ENCODE measurements at places on chromosomes 4 and X. TPM values are rescaled to one million over a fixed set of nuclear protein-coding genes. Genes with fewer than 3 reads are reported as not detected.

The CC2D2A gene
- total RNA-seq = not detected

The TSPAN5 gene
- 30.7 TPM for total RNA-seq

The USP11 gene
- total RNA-seq = 27.3 TPM

The ADAM29 gene
- total RNA-seq = not detected

The SSX2B gene
- not detected for total RNA-seq

The DGKK gene
- total RNA-seq = not detected

The PABPC4L gene
- total RNA-seq = not detected

The MOB1B gene
- 24.1 TPM for total RNA-seq

GRCh38 chr4:105714071-105714521 is 5.5 kb downstream of the GSTCD start:
- no peak for DNase-seq
- H3K27me3 ChIP-seq = peaks cover 1% of the 10 kb centered on the region
- H3K36me3 ChIP-seq = no peaks in the 10 kb centered on the region
- H3K4me1 ChIP-seq = peaks cover 6% of the 10 kb centered on the region
- no peak overlapping the region for H3K4me3 ChIP-seq

DNA sequence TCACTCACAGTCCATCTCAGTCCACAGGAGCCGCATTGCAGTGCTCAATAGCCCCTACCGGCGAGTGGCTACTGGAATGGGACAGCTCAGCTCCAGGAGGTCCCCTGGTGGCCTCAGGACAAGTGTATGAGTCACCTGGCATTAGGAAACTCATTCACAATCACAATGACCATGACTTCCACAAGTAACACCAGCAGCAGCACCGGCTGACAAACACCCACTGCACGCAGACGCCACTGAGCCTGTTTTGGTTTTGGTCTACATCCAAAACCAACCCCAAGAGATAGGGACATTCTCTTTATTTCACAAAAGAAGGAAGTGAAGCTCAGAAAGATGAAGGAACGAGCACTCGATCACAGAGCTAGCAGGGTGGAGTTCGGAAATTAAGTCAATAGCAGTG is 8.1 kb downstream of the JAKMIP1 start:
- H3K27ac ChIP-seq = no peak overlapping the region
- no peak for DNase-seq
- H3K27me3 ChIP-seq = peaks cover 3% of the 10 kb centered on the region
- peaks cover 23% of the 10 kb centered on the region for H3K36me3 ChIP-seq
- no peak overlapping the region for H3K4me3 ChIP-seq

DNA sequence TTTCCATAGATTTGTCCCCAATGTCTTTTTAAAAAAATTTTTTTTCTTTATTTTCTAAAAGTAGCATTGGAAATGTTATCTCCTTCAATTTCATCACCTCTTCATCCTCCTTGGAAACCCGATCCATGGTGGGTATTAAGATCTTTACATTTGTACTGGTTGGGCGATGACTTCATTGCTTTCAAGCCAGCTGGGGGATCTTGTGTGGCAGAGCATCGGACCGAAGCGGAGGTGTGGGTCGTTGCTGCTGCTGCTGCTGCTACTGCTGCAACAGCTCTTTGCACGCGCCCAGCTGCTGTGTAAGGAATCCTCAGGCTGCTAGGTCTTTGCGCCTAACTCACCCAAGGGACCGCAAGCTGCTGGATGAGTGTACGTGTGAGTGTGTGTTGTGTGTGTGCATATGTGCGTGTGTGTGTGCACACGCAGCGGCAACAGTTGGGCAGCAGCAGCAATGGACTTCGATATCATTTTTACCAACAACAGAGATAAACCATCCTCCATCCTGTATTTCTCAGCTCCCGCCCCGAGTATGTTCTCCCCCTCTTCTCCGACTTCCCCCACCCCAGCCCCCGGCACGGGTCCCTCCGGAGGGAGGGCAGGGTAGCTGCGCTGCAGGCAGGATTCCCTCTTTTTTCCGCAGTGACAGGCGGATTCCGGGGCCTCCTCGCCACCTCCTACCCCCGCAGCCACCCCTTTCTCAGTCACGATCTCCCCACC is 768 bp upstream of the CDKL5 start:
- peak overlapping the region; percentile 89 for H3K4me3 ChIP-seq
- peak; percentile 63 for DNase-seq
- peaks cover 21% of the 10 kb centered on the region for H3K27me3 ChIP-seq
- H3K36me3 ChIP-seq = no peaks in the 10 kb centered on the region
- no peak overlapping the region for H3K27ac ChIP-seq
- H3K4me1 ChIP-seq = peaks cover 9% of the 10 kb centered on the region

DNA sequence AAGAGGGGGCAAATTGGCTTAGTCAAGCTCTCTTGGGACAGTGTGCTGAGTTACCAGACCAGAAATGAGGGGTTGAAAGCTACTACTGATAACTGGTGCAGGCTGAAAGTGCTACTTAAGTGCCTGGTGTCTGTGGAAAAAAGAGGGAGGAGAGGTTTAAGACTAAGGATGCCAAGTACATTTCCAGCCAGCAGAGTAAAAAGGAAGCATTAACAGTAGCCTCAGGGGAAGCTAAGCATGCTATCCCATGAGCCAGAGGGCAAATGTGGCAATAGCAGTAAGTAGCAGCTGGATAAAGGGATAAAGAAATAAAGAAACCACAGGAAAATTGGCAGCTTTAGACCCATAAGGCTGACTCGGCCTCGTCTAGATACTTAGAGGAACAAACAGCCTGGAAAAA is 196.3 kb upstream of the MAB21L2 start:
- no peak overlapping the region for H3K27ac ChIP-seq
- H3K4me3 ChIP-seq = no peak overlapping the region
- no peaks in the 10 kb centered on the region for H3K36me3 ChIP-seq
- no peaks in the 10 kb centered on the region for H3K27me3 ChIP-seq
- no peaks in the 10 kb centered on the region for H3K4me1 ChIP-seq

- H3K4me3 ChIP-seq = no peak overlapping the region
- H3K36me3 ChIP-seq = peaks cover 41% of the 10 kb centered on the region
- H3K27me3 ChIP-seq = no peaks in the 10 kb centered on the region
- no peaks in the 10 kb centered on the region for H3K4me1 ChIP-seq
- no peak overlapping the region for H3K27ac ChIP-seq
These were observed 40.4 kb downstream of the GAK start for GRCh38 chr4:891747-892146.

GRCh38 chr4:153619811-153620210 is 64.3 kb upstream of the TLR2 start:
- H3K4me1 ChIP-seq = peaks cover 32% of the 10 kb centered on the region
- no peaks in the 10 kb centered on the region for H3K27me3 ChIP-seq
- no peak overlapping the region for H3K4me3 ChIP-seq
- H3K27ac ChIP-seq = no peak overlapping the region

- no peak for DNase-seq
- peaks cover 11% of the 10 kb centered on the region for H3K4me1 ChIP-seq
- no peak overlapping the region for H3K27ac ChIP-seq
- H3K36me3 ChIP-seq = peaks cover under 1% of the 10 kb centered on the region
These were observed 1.5 kb upstream of the PUDP start for GRCh38 chrX:7149411-7149810.

DNA sequence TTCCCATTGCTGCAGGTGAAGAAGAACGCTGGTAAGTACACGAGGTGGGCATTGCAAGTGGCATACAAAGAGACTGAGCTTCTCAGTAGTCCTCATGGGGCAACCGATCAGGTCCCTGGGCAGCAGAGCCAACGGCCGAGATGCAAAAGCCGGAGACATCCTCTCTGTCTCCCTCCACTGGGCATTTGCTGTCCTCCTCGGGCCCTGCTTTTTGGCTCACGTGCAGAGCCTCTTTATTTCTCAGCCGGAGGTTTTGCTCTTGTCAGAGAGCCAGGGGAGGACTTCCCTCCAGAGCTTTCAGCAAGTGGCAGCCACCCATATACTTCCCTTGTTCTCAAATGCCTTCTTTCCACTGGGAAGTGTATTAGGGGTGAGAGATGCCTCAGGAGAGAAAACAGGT is 18.0 kb downstream of the STARD8 start:
- H3K27ac ChIP-seq = no peak overlapping the region
- H3K4me3 ChIP-seq = no peak overlapping the region
- DNase-seq = no peak
- no peaks in the 10 kb centered on the region for H3K4me1 ChIP-seq

- H3K27me3 ChIP-seq = no peaks in the 10 kb centered on the region
- no peak overlapping the region for H3K27ac ChIP-seq
- H3K4me3 ChIP-seq = no peak overlapping the region
These were observed 32.0 kb upstream of the MTMR8 start for GRCh38 chrX:64427281-64427680.

DNA sequence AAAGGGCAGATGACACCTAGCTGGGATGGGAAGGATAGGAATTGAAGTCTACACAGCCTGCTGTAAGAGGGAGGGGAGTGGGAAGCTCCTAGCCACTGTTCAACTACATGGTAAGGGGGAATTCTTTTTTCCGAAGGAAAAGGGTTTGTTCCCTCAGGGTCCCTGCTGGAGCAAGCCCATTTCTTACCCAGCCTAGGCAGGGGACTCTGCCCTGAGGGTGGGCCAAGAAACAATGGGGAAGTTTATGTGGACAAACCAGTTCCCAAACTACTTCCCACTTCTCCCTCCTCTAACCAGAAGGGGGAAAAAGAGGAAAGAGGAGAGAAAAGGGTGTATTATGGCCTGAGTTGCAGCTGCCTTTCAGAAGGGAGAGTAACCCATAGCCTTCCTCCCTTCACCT is 13.5 kb upstream of the VSIG4 start:
- H3K4me1 ChIP-seq = no peaks in the 10 kb centered on the region
- DNase-seq = no peak
- no peaks in the 10 kb centered on the region for H3K36me3 ChIP-seq
- no peak overlapping the region for H3K27ac ChIP-seq
- H3K27me3 ChIP-seq = no peaks in the 10 kb centered on the region

GRCh38 chr4:74111990-74112389 is 13.0 kb upstream of the CXCL2 start:
- no peak overlapping the region for H3K27ac ChIP-seq
- no peak overlapping the region for H3K4me3 ChIP-seq
- no peak for DNase-seq
- H3K4me1 ChIP-seq = no peaks in the 10 kb centered on the region
- H3K36me3 ChIP-seq = no peaks in the 10 kb centered on the region

GRCh38 chr4:126306152-126306869 is 991.6 kb downstream of the FAT4 start:
- DNase-seq = no peak
- H3K27ac ChIP-seq = no peak overlapping the region
- no peaks in the 10 kb centered on the region for H3K36me3 ChIP-seq
- H3K27me3 ChIP-seq = no peaks in the 10 kb centered on the region

GRCh38 chr4:41024556-41025491 is 189.5 kb downstream of the APBB2 start:
- no peaks in the 10 kb centered on the region for H3K27me3 ChIP-seq
- no peak overlapping the region for H3K4me3 ChIP-seq
- no peaks in the 10 kb centered on the region for H3K36me3 ChIP-seq

DNA sequence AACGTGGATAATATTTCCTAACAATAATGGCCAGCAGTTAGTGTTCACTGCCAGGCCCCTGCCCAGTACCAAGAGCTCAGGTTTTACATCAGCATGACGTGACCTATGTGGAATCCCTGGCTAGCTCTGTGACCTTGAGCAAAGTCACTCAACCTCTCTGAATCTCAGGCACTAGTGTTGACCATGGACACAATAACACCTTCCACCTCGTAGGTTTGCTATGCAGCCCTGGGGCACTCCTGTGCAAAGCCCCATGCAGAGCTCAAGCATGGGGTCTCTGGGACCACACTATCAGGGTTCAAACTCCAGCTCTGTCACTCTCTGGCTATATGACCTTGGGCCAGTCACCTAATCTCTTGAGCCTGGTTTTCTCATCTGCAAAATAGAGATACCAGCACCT is 38.7 kb upstream of the MSX1 start:
- H3K4me1 ChIP-seq = no peaks in the 10 kb centered on the region
- no peak for DNase-seq
- no peaks in the 10 kb centered on the region for H3K36me3 ChIP-seq

DNA sequence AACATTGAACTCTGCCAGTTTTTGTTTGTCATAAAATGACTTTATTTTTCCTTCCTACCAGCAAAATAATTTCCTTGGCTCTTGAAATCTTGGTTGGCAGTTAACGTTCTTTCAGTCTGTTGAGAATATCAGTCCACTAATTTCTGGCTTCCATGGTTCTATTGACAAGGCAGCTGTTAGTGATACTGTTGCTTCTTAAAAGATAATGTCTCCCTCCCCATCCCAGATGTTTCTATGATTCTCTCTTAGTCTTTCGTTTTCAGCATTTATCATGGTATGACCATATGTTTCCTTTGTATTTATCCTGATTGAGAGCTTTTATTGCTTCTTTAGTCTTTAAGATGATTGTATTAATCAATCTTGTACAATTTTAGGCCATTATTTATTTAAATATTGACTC is 81.1 kb upstream of the STK26 start:
- H3K4me1 ChIP-seq = peaks cover 10% of the 10 kb centered on the region
- no peak for DNase-seq
- no peaks in the 10 kb centered on the region for H3K36me3 ChIP-seq
- H3K27ac ChIP-seq = no peak overlapping the region

- H3K27ac ChIP-seq = no peak overlapping the region
These were observed 28.5 kb downstream of the PTTG2 start for GRCh38 chr4:37988670-37989069.

GRCh38 chr4:182978152-182978827 is 61.1 kb upstream of the DCTD start:
- H3K36me3 ChIP-seq = no peaks in the 10 kb centered on the region
- peaks cover 18% of the 10 kb centered on the region for H3K27me3 ChIP-seq
- no peak overlapping the region for H3K27ac ChIP-seq
- DNase-seq = no peak
- no peak overlapping the region for H3K4me3 ChIP-seq

DNA sequence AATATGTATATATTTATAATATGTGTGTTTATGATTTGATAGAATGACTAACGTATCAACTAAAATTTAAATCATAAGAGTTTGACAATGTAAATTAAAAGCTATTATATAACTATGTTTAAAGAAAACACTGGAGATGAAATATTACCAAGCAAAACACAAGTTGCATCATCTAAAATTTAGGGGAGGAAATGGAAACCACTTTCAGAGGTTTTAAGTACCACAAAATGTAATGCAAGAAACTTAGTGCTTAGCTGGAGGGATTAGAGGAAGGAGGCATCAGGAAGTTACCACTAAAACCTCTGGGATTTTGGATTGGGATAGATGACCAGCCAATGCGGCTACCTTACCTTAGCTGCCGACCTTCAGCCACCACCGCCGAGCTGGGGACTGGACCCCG is 1192.1 kb upstream of the PRKX start:
- H3K4me1 ChIP-seq = no peaks in the 10 kb centered on the region
- DNase-seq = no peak
- no peak overlapping the region for H3K27ac ChIP-seq
- H3K36me3 ChIP-seq = no peaks in the 10 kb centered on the region

DNA sequence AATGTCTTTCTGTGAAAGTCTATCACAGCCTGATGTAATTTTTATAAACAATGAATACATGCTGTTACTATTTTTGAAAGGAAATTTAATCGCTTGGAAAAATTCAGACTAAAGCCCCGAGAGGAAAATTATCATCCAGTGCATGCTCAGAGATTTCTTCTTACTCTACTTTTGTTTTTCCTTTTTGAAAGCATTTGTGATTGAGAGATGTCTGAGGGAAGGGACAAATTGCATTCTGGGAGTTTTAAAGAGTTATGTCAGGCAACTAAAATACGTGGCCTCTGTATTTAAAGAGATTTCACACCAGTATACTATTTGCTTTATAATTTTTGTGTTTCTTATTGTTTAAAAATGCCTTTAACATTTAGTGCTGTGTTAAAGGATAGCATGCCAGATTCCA is 1.4 kb upstream of the ZFX start:
- H3K4me3 ChIP-seq = peak overlapping the region; percentile 78
- H3K27ac ChIP-seq = peak overlapping the region; percentile 95
- H3K36me3 ChIP-seq = peaks cover 19% of the 10 kb centered on the region
- H3K27me3 ChIP-seq = no peaks in the 10 kb centered on the region
